ENCODE measurements at places on chromosomes 7 and 10. TPM values are rescaled to one million over a fixed set of nuclear protein-coding genes. Genes with fewer than 3 reads are reported as not detected.

- no peak for DNase-seq
Observed at GRCh38 chr7:148973256-148973655, 55.0 kb downstream of the PDIA4 start.

DNA sequence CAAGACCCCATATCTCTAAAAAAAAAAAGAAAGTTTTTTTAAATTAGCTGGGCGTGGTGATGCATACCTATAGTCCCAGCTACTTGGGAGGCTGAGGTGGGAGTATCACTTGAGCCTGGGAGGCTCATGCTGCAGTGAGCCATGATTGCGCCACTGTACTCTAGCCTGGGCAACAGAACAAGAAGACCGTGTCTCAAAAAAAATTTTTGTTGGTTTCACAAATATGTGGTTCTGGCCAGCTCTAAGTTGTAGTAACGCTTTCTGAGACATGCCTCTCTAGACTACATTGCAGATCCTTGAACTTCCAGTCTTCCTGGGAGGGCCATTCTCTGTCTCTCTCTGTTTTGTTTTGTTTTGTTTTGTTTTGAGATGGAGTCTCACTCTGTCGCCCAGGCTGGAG, 24.6 kb upstream of the RHBDD2 start:
- no peak for DNase-seq

- DNase-seq: no peak
Observed at GRCh38 chr7:106777674-106778299, 87.3 kb upstream of the PIK3CG start.

DNA sequence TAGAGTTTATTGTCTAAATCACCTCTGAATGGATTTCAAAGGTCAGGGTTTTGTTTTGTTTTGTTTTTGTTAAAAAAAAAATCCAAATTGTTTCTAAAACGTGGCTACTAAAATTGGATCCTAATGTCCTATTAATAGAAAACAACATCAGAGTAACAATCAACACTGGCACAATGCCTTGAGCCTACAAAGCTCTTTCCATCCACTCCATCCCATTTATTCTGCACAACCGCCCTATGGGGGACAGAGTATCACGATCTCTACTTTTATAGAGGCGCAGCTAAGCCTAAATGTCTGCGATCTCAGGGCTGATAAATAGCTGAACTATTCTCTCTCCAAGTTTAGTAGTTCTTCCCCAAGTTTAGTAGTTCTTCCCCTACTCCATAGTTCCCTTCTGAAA, 78.8 kb downstream of the FGFR2 start:
- DNase-seq: no peak

LIPF gene
- not detected for total RNA-seq

CAMK2G gene
- total RNA-seq: 11.9 TPM

ASZ1 gene
- not detected for total RNA-seq

Measured in left ventricle myocardium superior (tissue), 1 donor.